Posterior cingulate gyrus (tissue), 11 donors: ENCODE measurements at places on chromosomes 4 and X.

DNA sequence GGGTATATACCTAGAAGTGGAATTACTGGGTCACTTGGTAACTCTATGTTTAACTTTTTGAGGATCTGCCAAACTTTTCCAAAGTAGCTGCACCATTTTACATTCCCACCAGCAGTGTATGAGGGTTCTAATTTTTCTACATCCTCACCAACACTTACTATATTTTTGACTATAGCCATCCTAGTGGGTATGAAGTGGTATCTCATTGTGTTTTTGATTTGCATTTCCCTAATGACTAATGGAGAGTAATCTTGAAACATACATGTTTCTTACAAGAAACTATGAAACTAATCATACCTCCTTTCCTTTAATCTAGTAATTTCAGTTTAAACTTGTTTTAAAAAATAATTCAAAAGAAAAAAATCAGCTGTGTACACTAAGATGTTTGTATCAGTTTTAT is 17.9 kb downstream of the BCLAF3 start:
- no peak for DNase-seq

GRCh38 chr4:108035691-108036090 is 46.0 kb downstream of the HADH start:
- DNase-seq = no peak

DNA sequence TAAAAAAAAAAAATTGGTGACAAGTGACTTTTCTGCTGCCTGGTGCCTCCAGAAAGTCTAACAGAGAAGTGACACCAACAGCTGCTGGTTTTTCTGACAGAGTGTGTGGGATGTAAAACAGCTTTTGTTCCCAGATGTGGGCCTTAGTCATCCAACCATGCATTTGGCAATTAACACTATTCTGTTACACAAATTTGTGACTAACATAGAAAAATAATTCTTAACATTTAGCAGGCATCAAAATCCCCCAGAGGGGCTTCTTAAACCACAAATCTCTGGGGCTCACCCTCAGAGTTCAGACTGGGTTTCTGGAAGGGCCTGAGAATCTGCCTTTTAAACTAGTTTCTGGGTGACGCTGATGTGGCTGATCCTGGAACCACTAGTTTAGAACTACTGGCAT is 100.5 kb upstream of the PCDH7 start:
- DNase-seq = no peak

DNA sequence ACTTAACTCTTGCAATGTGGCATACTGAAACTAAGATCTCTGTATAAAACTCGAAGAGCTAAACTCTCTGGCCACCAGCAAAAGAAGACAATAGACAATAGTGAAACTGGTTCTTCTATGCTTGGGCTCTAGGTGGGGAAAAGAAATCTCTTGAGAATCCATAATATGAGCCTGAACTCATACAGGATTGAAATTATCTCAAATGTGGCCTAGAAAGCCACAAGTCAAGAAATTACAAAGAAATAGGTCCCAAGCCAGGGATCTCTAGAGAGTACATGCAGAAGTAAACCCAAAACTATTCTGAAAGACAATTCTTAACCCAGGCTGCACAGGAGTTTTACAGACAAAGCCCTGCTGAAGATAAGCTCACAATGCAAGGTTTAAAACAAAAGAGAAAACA is 127.4 kb downstream of the ANAPC10 start:
- DNase-seq = no peak

GRCh38 chr4:137032222-137032621 is 500.1 kb downstream of the PCDH18 start:
- no peak for DNase-seq

DNA sequence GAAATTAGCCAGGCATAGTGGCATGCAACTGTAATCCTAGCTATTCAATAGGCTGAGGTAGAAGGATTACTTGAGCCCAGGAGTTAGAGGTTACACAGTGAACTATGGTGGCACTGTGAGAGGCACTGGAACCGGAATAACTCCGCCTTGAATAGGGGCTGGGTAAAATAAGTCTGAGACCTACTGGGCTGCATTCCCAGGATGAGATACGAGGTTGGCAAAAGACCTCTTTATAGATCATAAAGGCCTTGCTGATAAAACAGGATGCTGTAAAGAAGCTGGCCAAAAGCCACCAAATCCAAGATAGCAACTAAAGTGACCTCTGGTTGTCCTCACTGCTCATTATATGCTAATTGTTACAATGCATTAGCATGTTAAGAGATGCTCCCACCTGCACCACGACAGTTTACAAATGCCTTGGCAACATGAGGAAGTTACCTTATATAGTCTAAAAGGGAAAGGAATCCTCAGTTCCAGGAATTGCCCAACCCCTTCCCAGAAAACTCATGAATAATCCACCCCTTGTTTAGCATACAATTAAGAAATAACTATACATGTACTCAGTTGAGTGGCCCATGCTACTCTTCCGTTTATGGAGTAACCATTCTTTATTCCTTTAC is 88.6 kb downstream of the CENPC start:
- DNase-seq = no peak

DNA sequence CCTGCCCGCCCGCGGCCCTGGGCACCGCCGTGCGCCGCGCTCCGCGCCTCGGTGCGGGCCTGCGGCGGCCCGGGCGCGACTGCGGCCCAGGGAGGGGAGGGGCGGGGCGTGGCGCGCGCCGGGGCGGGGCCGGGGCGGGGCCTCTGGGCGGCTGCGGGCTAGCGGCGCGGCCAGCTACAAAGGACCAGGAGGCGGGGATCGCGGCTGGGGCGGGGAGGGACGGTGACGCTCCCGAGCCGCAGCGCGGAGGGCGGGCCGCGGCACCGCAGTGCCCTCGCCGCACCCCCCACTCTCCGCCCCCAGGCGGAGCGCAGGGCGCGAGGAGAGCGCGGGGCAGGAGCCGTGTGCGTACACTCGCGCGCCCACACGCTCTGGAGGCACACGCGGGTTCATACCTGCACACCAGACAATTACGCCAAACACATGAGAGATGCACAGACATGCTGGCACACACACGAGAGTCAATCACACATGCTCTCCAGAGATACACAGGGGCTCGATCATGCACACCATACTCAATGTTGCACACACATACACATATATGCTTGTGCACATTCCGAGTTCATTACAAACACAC is at the start of gene CRMP1:
Gene CRMP1 (minus strand): TSS at position 83 of the 577 bp plus-strand sequence. CDS start 117 bp downstream, outside the sequence.
- peak; percentile 69 for DNase-seq

DNA sequence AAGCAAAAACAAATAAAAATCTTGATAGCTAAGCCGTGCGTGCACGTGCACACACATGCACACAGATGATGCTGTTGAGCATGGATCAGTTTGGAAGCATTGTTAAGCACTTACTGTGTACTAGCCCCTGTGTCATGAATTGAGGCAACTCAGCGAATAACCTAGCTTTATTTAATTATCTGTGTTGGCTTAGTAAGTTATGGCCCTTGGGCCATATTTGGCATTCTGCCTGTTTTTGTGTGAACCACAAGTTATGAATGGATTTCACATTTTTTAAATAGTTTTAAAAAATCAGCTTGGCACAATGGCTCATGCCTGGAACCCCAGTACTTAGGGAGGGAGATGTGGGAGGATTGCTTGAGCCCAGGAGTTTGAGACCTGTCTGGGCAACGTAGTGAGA is 113.6 kb upstream of the CBLL2 start:
- DNase-seq = no peak

- no peak for DNase-seq
Observed at GRCh38 chr4:86720508-86721068, 126.5 kb downstream of the PTPN13 start.

DNA sequence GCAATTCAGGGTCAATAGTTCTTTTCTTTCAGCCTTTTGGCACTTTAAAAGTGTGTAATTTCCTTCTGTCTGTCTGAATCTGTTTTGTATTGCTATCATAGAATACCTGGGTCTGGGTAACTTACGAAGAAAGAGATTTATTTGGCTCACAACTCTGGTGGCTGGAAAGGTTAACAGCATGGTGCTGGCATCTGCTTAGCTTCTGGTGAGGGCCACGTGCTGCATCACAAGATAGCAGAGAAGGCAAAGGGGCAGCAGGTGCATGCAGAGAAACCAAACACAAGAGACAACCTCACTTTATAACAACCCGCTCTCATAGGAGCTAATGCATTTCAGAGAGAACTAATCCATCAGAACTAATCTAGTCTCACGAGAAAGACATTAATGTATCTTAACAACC is 18.8 kb downstream of the RGN start:
- no peak for DNase-seq

- no peak for DNase-seq
Observed at GRCh38 chrX:41336447-41336846, 2.5 kb downstream of the DDX3X start.

DNA sequence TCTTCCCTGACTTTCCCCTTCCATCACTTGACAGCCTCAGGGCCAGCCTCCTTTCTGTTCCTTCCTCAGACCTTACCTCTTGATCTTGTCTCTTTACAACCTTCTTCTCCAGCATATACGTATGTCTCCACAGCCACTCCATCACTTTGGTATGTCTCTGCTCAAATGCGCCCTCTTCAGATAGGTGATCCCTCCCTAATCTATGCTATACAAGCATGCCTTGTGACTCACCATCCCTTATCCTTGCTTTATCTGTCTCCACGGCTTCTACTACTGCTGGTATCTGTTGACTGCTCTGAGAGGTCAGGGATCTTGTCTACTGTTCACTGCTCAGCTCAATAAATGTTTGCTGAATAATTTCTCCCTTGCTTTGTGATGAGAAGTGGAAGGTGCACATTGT is 9.0 kb downstream of the ARAP2 start:
- DNase-seq = no peak

GRCh38 chr4:108965016-108965415 is 202.2 kb upstream of the ETNPPL start:
- DNase-seq = no peak

DNA sequence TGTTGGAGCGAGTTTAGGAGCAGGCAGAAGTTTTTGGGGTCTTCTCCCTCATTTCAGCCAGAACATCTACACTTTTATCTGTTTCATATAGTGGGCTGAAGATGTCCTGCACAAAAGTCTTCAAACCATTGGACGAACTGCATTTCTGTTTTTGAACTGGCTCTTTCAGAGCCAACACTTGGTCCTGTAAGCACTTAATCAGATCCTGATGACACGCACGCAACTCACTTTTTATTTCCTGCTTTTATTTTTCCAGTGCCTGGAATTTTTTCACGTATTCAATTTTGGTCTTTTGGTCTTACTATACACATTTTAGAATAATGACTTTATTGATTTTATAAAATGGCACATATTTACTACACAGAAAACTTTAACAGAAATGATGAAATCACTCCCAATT is 40.2 kb upstream of the NKX3-2 start:
- DNase-seq = no peak

DNA sequence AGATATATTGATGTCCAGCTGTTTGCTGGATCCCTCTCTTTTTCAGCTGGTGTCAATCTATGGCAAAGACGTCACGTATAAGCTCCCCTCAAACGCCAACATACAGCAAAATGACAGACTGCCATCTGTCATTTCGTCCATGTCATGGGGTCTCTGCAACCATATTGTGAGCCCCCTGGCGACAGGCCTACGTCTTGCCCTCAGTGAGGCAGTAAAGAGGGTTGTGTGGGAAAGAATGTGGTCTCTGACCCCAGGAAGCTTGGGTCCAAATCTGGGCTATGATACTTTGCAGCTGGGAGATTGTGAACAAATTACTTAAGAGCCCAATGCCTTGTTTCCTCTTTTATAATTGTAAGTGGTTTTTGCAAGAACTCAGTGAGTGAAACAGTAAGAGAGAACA is 7.4 kb downstream of the SUPT20HL2 start:
- DNase-seq = no peak

GRCh38 chrX:39836802-39837420 is 260.8 kb downstream of the BCOR start:
- DNase-seq = no peak

- DNase-seq = no peak
Observed at GRCh38 chrX:104435249-104435648, 130.8 kb upstream of the IL1RAPL2 start.

DNA sequence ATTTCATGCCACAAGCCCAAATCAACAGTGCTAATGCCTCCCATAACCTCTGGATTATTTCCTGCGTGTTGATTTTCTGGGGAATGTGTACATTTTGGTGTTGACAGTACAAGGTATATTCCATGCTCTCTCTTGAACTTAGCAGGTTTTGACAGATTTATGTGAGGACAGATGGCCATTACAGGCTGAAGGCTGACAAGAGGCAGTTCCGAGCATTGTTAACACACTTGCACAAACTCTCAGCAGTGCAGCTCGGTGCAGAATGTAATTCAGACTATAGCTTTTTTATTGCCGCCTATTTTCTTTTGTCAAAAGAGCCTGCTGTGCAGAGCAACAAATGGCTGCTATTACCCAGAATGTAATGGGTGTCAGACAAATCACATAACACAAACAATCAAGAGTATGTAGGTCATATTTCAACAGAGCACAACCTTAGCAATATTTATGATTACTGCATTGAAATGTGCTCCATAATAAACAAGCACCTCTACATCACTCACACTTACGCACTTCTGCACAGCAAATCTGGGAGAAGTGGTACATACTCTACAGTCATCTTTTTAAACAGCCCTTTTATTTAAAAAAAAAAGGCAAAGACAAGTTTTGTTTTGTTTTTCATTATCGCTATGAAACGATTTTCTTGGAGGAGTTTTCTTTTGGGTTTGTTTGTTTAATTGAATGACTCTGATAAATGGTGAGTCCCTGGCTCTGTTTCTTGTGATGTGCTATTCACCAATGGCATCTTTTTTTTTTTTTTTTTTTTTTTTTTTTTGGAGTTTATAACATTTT is 71.6 kb downstream of the PPARGC1A start:
- no peak for DNase-seq

GRCh38 chr4:183554878-183555585 is 50.2 kb downstream of the ING2 start:
- DNase-seq = no peak

GRCh38 chr4:38141808-38142500 is 181.8 kb downstream of the PTTG2 start:
- no peak for DNase-seq

GRCh38 chrX:25028726-25029125 is 13.0 kb upstream of the ARX start:
- DNase-seq = no peak

DNA sequence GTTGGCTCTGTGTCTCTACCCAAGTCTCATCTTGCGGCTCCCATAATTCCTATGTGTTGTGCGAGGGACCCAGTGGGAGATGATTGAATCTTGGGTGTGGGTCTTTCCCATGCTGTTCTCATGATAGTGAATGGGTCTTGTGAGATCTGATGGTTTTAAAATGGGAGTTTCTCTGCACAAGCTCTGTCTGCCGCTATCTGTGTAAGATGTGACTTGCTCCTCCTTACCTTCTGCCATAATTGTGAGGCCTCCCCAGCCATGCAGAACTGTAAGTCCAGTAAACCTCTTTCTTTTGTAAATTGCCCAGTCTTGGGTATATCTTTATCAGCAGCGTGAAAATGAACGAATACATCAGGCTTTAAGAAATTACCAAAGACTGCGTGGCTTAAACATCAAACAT is 31.2 kb downstream of the STIM2 start:
- DNase-seq = no peak

GRCh38 chr4:159266981-159267868 is 164.3 kb downstream of the RAPGEF2 start:
- DNase-seq = no peak

DNA sequence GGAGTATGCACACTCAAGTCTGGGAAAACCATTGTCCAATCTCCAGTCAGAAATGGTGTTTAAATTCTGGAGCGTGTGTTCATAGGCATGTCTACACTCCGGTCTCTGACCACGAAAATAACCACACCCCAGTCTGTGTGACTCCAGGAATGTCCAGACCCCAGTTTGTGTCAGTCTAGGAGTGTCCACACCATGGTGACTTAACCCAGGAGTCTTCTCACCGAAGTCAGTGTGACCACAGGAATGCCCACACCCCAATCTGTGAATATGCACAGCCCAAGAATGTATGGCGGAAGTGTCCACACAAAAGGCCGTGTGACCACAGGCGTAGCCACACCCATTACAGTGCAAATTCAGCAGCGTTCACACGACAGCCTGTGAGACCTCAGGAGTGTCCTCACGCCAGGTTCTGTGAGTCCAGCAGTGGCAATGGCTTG is 11.4 kb downstream of the FTSJ1 start:
- no peak for DNase-seq
